ENCODE measurements at places on chromosomes 1 and 21.

DNA sequence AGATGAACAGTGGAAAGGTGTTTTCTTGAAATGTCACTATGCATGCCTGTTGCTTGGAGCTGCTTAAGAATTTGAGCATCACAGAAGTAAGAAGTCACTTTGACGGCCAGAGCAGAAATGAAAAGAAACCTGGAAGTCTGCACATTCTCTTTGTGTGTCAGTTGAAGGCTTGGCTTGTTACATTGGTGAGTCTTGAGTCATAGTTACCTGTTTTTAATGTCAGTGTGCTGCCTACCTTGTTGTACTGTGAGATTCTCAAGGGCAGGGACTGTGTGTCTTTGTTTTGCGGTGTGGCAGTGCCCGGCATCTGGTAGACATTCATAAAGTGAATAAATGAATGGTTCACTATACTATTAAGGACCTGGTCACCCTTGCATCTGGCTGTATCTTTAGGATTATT is 9.9 kb downstream of the OTUD3 start:
- no peak for DNase-seq

GRCh38 chr1:232047473-232047872 is 420.9 kb downstream of the DISC1 start:
- no peak for DNase-seq

DNA sequence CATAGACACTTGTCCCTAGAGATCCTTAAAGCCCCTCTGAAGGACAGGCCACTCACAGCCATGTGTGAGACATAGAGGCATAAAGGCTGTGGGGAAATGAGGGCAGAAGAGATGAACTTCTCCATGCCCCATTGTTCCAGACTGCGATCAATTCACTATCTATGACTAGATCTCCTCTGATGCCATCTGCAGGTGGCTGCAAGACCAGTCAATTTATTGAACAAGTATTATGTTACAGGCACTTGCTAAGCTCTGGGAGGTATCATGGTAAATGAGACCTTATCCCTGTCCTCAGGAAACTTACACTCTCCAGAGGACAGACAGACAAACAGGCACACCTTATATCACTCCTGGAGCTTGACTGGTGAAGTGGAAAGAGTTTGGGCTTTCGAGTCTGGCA is 22.9 kb downstream of the UBIAD1 start:
- DNase-seq, result no peak

DNA sequence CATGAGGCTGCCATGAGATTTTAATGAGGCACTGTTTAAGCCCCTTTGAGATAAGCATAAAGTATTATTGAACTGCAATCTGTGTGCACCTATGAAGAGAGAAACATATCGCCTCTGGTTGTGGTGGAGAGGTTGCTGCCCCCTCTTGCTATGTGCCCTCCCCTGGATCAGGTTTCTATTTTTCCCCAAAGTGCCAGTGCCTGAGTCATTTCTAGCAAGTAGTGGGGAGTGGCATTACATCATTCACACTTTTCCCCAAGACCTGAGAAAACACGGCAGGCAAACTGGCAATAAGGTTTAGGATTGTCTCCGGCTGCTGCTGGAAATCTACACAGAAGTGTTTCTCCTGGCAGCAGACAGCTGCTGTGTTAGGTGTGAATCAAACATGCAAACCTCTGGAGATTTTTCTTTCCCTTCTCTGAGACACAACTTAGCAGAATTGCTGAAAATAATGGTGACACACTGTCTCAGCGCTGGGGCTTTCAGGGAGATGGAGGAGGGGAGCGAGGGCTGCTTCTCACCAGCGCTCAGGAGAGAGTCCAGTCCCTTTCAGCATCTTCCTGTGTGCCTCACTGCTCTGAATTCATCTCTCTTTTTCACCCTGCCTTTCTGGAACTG is 13.7 kb upstream of the RGS16 start:
- DNase-seq, result no peak

- DNase-seq, result no peak
Observed at GRCh38 chr21:32828908-32829307, 57.4 kb upstream of the PAXBP1 start.

GRCh38 chr1:230919207-230919606 is 50.9 kb upstream of the C1orf198 start:
- DNase-seq, result no peak

DNA sequence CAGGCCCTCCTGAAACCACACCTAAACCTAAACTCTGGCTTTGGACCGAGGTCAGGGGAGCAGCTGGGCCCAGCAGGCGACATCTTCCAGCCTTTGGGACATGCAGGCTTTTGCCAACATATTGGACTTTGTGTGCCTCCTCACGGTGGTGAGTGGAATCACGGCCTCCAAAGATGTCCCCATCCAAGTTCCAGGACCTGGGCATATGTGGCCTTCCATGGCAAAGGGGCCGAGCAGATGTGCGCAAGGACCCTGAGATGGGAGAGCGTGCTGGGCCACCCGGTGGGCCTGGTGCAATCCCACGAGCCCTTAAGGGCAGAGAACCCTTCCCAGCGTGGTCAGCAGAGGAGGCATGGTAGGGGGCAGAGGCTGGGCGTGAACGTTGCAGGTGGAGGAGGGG is 160.8 kb upstream of the C1orf174 start:
- DNase-seq, result no peak

- no peak for DNase-seq
Observed at GRCh38 chr1:79117376-79117775, 110.8 kb upstream of the ADGRL4 start.

DNA sequence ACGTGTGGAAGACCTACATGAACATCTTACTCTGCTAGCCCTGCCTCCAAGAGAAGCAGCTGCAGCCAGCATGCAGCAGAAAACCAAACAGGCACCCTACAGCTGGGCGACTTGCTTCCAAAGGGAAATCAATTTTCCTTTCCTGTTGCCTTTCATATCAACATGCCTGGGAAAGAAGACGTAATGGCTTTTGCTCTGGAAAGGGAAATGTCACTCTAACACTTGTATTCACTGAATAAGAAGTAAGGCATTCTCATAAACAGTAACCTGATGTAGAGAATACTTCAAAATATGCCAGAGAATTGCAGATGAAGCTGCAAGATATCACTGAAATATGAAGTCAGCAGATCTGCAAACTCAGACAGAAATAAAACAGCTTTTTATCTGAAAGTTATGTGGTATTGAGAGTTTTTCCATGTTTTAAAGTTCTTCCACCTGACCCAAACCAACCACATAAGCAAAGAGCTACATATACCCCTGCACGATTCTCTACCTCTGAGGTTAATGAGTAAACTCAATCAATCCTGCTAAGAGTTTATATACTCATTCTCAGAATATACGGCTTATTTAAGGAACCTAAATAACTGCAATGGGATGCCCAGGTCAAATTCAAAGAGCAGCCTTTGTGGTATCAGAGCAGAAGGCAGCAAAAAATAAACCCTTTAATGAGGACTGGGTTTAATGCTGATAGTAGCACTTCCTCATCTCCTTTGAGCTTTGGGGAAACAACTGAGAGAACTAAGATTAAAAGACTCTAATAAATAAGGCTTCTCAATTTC is 150.9 kb downstream of the RERE start:
- DNase-seq, result no peak

DNA sequence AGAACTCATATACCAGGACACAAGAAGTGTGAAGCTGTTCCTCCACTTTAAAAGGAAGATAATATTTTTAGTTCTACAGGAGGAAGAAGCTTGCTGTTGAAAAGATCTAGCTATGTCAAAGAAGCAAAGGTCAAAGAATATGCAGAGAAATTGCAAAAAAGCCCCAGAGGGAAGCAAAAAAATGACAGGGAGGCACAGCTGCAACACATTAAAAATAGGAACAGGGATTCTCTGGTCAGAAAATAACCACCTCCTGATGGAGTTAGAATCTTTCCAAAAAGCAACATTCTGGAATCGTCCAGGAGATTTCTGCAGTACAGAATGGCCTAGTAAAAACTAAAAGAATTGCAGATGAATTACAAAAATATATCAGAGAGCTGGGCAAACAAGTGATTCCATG is 238.9 kb upstream of the PRMT6 start:
- DNase-seq, result no peak

DNA sequence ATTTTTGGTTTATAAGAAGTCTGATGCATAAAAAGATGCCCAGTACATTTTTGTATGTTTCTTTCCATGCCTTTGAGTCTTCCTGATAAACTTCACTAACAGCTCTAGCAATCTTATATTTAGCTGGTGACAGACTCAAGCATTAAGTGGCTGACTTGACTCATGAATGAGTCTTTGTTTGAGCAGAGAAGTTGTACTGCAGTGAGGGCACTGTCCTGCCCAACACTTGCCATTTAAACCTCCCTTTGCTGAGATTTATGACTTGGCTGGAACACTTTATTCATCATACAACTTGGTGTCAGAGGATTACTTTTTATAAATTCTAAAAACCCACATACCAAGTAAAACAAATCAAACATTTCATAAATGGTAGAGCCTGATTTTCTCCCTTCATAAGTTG is 14.6 kb upstream of the CAMSAP2 start:
- no peak for DNase-seq

DNA sequence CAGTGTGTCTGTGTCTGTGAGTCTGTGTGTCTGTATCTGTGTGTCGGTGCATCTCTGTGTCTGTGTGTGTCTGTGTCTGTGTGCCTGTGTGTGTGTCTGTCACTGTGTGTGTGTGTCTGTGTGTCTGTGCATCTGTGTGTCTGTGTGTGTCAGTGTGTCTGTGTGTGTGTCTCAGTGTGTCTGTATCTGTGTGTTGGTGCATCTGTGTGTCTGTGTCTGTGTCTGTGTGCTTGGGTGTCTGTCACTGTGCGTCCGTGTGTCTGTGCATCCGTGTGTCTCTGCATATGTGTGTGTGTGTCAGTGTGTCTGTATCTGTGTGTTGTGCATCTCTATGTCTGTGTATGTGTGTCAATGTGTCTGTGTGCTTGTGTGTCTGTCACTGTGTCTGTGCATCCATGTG is 44.7 kb upstream of the POFUT2 start:
- DNase-seq, result no peak

GRCh38 chr1:41158966-41159365 is 83.1 kb downstream of the SCMH1 start:
- no peak for DNase-seq

GRCh38 chr1:177925006-177925405 is 44.9 kb downstream of the SEC16B start:
- no peak for DNase-seq

DNA sequence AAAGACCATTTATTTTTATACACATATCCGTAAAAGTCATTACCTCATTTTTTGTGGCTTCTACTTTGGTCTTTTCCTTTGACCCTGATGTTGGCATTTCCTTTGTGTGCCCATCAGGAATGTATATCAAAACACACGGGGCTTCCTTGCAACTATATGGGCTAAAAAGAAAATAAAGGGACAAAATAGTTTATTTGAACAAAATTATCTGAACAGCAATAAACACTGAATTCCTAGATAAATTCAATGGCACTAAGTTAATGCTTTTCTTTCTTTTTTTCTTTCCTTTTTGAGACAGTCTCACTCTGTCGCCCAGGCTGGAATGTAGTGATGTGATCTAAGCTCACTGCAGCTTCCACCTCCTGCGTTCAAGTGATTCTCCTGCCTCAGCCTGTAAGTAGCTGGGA is 45.2 kb downstream of the EPRS1 start:
- DNase-seq, result no peak

GRCh38 chr1:55654750-55655149 is 439.6 kb upstream of the USP24 start:
- DNase-seq, result no peak

All from stimulated activated CD8-positive, alpha-beta memory T cell treated with anti-CD3 and anti-CD28 coated beads, Interleukin-7, amount 100 ng/mL, for 4 hours (primary cell).